ENCODE measurements at places on chromosomes 16 and 17.

- DNase-seq: no peak
Measured at GRCh38 chr17:73325527-73325842, 13.7 kb upstream of the CDC42EP4 start.

- no peak for DNase-seq
Measured at GRCh38 chr16:54175552-54176375, 110.8 kb downstream of the IRX3 start.

- DNase-seq: no peak
Measured at GRCh38 chr16:56600398-56600999, 7.9 kb upstream of the MT2A start.

DNA sequence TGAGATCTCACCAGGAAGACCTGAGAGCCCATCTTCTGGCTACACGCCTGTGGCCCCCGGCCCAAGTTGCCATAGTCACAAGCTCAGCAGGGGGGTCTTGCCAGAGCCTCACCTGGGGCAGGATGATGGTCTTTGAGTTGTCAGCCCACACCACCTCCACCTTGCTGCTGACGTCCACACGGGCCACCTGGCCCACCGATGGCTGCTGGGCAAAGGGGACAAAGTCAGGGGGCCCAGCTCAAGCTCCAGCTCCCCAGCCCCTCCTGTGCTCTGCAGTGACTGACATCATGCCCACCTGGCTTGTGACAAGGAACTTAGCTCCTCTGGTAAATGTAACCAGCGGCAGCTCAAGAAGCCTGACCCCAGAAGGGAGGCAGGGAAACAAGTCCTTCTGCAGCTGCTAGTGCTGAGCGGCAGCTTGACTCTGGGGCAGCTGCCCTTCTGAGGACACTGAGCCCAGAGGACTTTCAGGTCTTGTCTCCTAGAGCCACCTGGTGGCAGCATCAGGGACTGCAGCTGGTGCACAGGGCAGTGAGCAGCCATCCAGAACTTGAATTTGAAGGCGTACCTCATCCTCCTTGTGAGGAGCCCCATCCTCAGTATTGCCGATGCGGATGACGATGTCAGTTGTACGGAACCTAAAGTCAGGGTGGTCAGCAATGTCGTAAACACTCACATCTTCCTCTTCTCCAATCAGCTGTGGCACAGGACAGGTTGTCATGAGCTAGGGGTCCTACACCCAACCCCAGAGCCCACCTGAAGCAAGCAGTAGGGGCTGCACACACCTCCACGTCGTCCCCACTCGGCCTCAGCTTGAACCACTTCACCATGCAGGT lies 13.5 kb downstream of the SPHK1 start:
- peak; percentile 85 for DNase-seq

DNA sequence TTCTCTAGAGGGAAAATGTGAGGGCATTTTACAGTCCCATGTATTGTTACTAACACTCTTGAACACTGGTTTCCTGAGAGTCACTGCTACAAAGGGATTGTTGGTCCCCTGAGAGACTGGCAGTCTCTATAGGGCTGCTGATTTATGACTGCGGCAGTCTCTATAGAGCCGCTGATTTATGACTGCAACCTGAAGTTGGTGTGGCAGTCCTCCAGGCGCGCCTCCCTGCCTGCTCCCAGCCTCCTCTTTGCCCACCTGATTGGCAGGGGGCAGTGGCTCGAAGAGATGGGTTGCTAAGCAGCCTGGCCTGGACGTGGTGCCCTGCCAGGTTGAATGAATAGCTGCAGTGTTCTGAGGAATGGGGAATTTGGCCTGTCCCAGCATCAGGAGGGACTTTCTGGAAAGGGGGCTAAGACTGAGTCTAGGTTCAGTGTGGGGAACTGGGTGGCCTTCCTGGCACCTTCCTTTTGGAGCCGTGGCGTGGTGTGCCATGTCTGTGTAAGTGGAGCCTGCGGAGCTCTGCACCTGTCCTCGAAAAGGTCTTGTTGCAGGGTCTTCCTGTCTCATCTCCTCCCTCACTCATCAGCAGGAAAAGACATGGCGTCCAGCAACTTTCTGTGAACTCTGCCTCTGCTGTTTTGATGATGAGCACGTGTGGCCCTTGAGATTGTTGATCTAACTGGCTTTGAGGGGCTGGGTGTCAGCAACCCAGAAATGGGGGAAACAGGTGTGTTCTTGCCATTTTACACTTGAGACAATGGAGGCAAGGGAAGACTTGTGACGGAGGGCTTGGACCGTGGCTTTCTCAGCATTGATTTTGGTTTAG lies 24.9 kb downstream of the SAP30BP start:
- no peak for DNase-seq

DNA sequence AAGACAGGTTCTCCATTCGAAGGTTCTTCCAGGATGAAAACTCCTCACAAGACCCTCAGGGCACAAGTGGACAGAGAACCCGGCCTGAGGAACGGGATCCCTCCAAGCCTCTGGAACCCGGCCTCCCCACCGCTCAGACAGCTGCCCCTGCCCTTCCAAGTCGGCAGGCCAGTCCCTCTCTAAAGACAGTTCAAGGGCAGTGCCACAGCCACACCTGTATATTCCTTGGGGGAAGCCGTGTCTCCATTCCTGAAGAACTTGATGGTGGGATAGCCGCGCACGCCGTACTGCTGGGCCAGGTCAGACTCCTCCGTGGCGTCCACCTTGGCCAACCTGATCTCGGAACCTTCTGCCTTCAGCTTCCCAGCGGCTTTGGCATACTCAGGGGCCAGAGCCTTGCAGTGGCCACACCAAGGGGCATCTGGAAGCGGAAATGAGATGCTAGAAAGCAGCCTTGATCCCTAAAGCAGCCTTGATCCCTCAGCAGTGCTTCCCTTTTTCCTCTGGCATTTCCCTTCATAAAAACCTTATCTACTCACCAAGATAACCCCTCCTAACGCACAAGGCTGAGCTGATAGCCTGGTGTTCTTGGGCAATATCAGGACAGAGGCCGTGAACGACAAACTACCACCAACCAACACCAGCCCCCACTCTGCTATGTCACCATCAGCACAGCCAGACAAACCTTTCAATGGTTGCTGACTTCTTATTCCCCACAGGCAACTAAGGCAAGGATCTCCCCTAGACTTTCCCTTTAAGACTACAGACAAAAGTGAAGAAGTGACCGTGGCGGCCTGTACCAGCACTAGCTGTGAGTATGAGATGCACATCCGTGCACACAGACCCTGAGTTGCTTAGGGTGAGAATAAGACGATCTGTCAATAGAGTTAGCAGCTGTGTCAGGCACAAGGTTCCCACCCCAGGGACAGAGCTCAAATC lies 1.1 kb downstream of the P4HB start:
- DNase-seq: no peak

DNA sequence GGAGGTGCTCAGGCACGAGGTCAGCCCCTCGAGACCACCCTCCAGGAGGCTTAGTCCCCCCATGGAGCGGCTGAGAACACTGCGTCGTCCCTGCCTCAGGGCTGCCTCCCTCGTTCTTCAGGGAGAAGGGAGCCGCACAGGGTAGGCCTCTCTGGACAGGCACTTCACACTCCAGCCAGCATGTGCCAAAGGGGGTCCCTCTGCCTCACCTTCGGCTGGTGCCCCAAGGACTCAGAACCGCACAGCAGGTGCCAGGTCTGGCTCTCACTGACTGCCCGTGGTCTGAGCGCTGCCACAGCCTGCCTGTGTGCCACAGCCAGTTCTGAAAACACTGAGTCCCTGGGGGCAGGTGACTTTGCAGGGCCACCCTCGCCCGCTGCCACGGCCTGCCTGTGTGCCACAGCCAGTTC lies 7.1 kb downstream of the P2RX5 start:
- no peak for DNase-seq

DNA sequence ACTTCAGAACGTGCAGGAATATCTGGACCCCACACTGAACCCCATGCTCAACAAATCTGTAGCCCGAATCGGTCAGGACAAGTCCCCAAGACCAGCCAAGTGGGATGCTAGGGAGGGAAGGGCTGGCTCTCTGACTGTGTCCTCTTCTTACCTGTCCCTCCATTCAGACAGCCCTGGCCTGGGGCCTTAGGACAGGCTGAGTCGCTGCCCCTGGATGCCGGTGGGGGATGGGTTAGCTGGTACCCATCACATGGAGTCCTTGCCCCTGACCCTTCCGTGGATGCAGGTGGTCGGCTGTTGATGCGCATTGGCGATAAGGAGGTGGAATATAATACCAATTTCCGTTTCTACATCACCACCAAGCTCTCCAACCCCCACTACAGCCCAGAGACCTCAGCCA lies 16.0 kb upstream of the KDM6B start:
- no peak for DNase-seq

Data from activated CD4-positive, alpha-beta T cell treated with anti-CD3 and anti-CD28 coated beads, Interleukin-2, Interleukin-4, amounts not matched to agents 100 ng/mL and 50 ng/mL, durations not matched to agents 16 hours and 8 hours (primary cell).